ENCODE measurements at places on chromosomes 6 and 20.

- no peak for DNase-seq
These were observed 27.2 kb downstream of the TGM3 start for GRCh38 chr20:2323051-2323450.

GRCh38 chr20:56322681-56323080 lies 36.1 kb upstream of the FAM210B start:
- no peak for DNase-seq

- no peak for DNase-seq
These were observed 4.8 kb upstream of the SLC4A11 start for GRCh38 chr20:3243718-3244358.

DNA sequence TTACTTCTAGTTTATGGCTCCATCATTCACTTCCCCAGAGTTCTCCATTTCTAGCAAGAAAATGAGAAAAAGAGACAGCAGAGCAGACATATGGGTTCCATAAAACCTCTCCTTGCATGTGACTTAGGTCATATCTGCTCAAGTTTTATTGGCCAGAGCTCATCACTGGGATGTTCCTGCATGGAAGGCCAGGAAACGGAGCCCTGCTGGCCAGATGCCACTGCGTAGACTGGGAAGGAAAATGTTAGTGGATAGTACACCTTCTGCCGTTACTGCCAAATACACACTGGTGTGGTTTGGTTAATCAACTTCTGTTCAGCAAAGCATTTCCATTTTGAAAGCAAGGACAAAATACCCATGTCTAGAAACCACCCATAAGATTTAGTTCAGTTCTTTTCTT lies 220.6 kb upstream of the TSHZ2 start:
- DNase-seq = no peak

- no peak for DNase-seq
These were observed 55.4 kb downstream of the IPCEF1 start for GRCh38 chr6:154301086-154301625.

DNA sequence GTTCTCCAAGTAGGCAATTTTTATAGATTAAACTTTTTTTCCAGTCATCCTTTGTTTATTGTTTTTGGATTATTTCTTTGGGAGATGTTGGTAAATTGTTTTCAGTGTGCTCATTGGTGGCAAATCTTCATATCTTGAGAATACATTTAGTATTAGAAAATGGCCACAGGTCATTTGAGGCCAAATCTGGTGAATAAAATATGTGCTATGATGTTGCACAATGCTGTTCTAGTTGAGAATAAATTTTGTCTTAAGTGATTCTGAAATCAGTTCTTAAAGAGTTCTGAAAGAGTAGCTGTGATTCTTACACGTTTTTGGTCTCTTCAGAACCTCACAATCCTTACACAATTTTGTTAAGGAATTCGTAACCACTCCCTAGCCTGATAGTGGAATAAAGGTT lies 20.1 kb downstream of the CDKAL1 start:
- DNase-seq = no peak

DNA sequence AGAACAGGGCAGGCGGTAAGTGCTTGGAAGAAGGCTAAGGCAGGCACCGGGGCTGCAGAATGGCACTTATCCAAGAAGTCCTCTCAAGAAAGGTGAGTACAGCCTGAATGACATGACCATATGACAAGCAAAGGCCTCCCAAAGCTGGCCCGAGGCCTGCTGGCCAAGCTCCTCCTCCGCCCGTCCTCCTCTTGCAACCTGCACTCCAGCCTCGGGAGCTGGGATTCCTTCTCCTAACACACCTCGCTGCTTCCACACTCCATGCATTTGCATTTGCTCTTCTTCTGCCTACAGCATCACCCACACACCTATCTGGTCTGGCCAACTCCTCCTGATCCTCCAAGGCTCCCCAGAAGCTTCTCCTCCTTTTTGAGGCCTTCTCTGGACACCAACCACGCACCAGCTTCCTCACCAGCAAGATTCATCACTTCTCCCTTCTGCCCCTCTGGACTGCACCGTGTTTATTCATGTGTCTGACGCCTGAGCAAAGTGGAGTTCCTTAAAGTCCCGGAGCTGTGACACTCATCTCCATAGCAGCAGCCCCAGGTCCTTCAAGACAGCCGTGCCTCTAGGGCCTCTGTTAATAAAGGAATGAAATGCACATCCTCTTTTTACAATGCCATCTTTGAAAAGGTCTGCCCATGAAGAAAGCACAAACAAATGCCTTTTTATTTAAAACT lies 32.3 kb downstream of the CNKSR3 start:
- no peak for DNase-seq

DNA sequence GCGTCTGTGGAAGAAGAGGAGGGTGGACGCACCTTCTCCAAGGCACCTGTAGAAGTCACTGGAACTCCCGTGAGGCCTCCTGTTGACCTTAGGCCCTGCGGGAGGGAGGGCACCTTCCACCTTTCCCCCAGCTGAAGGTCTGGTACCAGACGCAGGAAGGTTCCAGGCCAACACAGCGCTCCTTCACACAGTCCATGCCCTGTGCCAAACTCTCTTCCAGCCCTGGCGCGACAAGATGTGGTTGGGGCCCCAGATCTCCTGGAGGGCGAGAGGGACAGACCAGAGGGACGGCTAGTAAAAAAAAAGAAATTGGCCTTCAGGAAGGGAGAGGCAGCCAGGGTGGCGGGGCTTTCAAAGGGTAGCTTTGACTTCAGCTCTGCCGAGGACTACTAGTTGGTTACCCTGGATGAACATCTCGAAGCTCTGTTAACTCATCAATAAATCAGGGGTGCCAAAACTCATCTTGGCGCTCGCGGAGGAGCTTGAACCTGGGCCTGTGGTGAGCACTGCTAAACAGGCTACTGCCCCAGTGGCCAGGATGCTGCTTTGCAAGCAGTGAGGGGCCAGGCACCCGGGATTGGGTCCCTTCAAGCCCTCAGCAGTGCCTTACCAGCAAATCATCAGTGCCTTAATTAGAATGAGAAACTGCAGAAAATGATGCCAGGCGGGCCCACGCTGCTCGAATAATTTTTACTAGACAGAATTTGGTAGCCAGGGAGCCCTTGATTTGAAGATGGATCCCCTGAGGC lies 14.9 kb downstream of the AARS2 start:
- DNase-seq = no peak

DNA sequence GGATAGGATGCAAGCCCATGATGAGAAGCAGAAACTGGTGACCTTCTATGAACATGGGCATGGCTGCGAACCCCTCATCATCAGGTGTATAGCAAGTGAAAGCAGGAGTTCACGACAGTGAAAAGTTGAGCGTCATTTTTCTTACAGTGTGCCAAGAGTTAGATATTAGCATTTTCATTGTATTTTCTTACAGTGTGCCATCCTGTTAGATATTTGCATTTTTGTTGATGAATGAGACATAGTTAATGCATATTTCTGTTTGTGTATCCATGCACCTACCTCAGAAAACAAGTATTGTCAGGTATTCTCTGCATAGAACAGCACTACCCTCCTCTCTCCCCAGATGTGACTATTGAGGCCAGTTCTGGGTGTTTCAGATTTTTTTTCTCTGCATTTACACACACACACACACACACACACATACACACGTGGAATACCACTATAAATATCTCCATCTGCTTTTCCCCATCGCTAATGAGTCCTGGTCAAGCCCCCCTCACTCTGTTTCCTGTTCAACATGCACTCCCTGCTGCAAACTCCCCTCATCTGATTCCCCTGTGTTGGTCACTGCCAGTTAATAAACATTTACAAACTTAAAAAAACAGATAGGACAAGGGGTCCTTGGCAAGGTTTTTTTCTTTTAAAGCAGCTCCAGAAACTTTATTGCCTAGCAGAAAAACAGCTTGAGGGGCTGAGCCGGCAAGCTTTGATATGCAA lies 41.7 kb downstream of the PLN start:
- no peak for DNase-seq

DNA sequence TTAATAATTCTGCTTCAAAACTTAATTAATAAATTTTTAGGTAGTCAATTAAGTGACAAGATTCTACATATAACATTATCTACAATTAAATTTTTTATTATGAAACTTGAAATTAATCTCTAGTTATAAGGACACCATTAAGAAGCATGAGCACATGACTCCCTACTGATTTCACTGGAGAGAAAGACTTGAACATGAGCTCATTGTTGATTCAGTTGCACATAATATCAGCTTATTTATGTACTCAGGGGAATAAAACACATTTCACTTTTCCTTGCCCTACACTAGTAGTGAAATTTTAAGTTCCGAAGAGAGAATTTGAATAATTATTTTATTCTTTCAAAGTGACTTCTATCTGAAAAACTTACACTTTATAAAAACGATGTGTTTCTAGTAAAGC lies 370.2 kb upstream of the EPHA7 start:
- no peak for DNase-seq

- DNase-seq = no peak
These were observed 236.4 kb downstream of the LRFN2 start for GRCh38 chr6:40350747-40351217.

DNA sequence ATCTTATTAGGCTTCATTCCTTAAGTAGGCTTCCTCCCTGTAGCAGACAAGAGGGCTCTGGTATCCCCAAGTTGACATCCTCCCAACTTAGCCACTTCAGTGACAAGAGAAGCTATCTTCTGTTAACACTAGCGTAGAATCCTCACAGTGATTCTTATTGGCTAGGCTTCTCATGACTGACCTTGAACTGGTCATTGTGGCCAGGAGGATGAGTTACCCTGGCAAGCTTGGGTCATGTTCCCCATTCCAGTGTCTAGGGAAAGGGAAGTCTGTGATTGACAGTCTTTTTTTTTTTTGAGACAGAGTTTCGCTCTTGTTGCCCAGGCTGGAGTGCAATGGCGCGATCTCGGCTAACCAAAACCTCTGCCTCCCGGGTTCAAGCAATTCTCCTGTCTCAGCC lies 7.1 kb downstream of the CDKAL1 start:
- DNase-seq = no peak

DNA sequence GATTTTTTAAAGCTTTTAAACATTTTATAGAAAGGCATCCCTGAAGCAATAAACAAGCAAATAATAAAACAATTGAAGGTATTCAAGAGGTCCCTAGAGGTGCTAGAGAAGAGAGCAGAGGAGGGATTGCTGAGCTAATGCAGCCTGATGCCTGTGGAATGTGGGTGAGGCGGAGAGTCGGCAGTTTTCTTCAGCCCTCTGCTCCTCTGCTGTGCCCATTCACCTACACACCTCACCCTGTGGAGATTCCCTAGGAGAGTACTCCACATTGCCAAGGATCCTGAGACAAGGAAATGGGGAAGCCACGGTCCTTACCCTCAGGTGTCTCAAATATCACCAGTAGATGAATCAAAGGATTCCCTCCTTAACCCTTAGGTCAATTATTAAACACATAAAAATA lies 199.8 kb upstream of the POU3F2 start:
- DNase-seq = no peak

DNA sequence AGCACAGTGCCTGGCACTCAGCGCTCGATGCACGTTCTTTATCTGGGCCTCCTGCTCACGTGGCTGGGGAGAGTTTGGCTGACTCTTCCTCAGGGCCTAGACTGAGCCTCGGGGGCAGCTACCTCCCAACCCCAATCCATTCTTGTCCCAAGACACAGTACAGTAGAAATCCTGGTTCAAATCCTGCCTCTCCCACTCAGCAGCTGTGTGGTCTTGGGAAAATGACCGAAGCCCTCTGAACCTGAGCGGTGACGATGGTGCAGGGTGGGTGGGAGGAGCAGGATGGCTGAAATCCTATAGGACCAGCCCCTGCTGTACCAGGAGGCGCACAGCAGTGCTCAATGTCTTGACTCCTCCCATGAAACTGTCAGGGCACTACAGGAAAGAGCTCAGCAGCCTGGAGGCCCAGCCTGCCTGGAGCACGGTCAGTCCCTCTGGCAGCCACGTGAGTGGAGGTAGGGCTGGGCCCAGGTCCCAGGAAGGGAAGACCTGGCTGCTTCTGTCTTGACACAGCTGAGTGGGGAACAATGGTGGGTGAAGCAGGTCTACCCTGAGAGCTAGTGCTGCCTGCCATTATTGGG lies 31.5 kb downstream of the PDRG1 start:
- DNase-seq = no peak

DNA sequence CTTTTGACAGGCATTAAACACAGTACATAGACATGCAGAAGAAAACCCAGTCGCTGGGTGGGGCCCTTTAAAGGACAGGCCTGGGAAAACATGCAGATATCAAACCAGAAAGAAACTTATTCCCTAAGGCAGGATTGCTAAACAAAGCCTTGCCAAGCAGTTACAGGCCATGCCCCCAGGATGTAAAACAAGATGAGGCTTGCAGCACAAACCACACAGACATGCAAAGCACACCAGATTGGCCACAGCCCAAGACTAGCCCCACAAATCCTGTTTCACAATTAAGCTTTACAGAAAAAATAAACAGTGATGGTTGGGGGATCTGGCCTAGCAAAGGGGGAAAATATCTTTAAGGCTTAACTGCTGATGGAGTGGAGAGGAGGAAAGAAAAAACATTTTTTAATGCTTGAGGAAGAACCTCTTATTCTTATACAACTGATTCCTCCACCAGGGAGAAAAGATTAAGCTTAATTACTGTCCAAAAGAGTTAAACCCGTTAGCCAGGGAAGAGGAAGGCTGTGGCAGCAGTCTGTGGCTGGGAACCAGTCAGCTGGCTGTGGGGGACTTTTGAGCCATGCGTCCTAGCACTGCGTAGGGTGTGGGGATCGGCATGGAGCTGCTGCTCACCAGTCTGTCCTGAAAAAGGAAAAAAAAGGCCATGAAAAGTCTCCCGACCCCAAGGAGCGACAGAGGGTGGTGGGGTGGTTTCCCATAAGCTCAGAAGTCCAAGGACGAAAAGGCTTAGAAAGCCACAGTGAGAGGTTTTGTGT lies 28.4 kb downstream of the COL19A1 start:
- no peak for DNase-seq

GRCh38 chr6:134918418-134918961 lies 31.4 kb downstream of the ALDH8A1 start:
- no peak for DNase-seq

DNA sequence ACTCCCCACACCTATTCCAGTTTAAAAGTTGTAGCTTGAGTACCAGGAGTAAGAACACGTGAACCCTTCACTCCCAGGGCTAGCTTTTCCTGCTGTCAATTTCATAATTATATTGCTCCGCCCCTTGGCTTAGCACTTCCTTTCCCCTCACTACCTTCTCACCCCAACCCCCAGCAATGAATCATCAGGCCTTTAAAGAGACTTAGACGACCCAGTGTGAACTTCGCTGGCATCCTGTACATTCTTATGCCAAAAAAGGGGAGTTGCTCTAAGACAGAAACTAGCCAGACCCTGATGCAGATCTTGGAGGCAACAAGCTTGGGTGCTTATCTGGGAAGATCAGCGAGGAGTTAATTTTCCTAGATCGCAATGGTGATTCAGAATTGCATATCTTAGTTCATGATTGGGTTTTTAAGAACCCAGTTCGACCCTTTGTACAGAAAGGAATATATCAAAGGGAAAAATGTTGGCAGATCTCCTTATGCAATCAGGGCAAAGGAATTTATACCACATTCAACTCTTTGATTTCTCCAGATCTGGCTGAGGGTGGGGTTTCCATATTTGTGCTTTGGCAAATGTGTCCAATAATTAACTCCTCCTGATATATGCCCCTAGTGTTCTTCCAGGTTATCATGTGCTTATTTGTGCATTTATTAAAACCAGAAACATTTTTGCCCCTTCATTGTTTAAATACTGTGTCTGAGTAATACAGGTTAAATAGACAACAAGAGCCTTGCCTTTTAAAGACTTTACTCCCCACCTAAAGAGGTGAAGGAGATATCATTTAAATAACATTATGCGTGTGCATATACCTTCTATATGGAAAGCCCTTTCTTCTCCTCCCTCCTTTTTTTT lies 8.1 kb upstream of the ATXN1 start:
- peak; percentile 60 for DNase-seq

GRCh38 chr6:13302291-13302690 lies 26.0 kb downstream of the TBC1D7 start:
- no peak for DNase-seq
